H1 (cell line): ENCODE measurements at places on chromosomes 2 and 18.

- no peak for DNase-seq
Observed at GRCh38 chr2:96703021-96703751, 36.7 kb downstream of the LMAN2L start.

GRCh38 chr2:126719833-126720351, 63.9 kb downstream of the GYPC start:
- no peak for DNase-seq

GRCh38 chr2:20303966-20304365, 46.7 kb downstream of the PUM2 start:
- DNase-seq = no peak

DNA sequence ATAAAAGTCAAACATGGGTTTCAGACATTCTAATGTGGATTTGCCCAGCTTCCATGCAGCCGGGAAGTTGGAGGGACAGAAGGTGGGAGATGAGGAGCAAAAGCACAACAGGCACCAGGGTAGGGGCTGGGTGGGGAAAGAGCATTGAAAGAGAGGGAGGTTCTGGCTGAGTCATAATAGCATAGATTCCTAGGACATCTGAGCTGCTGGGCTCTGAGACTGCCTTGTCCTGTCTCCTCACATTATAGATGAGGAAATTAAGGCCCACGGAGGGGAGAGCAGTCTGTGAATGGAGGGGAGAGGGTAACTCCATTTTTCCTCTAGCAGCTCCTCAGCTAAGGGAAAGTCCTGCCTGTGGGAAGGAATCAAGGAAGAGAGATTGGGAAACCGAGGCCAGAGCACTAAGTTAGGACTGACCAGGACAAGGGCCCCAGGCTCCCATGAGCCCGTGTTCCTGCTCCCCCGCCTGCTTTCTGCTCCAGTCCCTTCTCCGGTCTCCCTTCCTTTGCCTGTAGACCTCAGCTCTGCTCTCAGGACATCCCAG, 26.2 kb downstream of the SH2D6 start:
- no peak for DNase-seq

DNA sequence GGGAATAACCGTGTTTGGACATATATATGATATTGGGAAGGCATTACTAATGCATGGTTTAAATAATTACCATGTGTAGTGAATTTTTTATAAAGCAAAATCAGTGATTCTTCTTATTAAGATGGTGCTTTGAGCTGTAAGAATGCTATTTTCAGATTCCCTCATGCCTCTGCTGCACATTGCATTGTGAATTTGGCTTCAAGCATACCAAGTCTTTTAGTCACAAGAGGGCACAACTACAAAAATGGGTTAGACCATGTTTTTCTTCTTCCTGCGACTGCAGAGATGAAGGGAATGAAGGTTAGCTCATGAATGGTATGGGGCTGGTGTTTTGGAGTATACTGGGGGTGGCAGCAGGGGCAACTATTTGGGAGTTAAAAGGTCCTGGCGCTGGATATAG, 320.1 kb downstream of the SLC4A3 start:
- no peak for DNase-seq

DNA sequence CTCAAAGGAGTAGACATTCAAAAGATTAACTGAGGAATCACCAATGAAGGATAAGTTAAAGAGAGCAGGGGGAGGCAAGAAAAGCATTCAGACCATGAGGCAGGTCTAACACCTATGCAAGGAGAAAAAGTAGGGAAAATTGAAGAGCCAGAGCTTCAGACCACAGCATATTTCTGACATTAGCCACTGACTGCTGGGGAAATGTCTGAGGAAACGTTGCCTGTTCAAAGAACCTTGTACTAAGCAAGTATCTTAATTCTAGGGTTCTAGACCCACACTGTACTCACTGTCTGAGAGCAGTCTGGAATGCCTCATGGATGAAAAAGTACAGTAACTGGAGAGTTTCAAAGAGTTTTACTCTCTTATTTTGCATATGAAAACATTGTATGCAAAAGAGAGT, 39.5 kb upstream of the TFPI start:
- no peak for DNase-seq

DNA sequence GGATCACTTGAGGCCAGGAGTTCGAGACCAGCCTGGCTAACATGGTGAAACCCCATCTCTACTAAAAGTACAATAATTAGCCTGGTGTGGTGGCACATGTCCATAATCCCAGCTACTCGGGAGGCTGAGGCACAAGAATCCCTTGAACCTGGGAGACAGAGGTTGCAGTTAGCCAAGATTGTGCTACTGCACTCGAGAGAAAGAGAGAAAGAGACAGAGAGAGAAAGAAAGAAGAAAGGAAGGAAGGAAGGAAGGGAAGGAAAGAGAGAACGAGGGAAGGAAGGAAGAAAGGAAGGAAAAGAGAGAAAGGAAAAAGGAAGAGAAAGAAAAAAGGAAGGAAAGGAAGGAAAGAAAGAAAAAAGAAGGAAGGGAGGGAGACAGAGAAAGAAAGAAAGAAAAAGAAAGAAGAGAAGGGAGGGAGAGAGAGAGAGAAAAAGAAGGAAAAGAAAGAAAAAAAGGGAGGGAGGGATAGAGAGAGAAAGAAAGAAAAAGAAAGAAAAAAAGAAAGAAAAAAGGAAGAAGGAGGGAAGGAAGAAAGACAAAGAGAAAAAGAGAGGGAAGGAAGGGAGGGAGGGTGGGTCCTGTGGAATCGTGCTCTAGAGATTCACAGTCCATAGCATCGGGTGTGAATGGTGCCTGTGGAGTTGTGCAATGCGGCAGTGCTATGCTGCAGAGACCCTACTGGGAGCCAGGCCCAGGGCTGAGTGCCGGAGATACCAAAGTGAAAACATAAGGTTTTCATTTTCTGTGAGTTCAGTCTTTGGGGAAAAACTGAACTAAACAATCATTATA, 4.6 kb upstream of the SDC1 start:
- peak; percentile 14 for DNase-seq
